ENCODE measurements at places on chromosomes 4 and X. TPM values are rescaled to one million over a fixed set of nuclear protein-coding genes. Genes with fewer than 3 reads are reported as not detected.
A peak's percentile ranks its signal among the peaks of the same experiment; 100 is the strongest.

DNA sequence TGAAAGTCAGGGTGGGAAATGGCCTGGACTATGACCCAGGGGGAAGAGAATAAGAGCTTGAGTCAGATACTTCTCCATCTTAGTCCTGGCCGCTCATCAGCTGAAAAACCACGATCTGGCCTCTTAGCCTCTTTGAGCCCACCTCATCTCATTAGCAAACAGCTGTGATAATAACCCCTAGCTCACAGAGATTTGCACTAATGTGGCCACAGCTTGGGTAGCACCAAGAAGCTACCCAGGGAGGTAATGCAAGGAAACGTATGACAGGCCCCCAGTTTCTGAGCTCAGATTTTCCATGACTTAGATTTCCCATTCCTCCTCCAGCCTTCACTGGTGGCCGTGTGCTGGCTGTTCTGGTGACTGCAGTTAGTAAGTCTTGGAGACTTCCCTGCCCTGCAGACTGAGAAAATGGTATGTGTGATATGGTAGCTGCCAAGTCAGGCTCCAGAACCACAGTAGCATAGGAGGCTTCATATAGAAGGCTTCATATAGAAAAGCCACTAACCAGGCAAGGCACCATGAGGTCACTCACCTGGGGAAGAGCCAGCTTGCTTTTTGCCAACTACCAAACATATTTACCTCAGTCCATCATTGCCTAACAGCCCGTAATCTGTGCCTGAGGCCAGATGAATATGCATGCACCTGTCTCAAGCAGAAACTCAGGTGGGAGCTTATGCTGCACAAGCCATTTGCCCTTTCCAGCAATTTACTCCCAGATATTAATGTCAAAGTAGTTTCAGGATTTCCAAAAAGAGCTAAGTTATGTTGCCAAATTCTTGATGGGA, 51.4 kb upstream of the GABRE start:
- no peak for DNase-seq

Gene DKK2
- total RNA-seq: 0.21 TPM

- no peak for DNase-seq
These were observed 19.2 kb upstream of the RNF4 start for GRCh38 chr4:2449511-2450392.

DNA sequence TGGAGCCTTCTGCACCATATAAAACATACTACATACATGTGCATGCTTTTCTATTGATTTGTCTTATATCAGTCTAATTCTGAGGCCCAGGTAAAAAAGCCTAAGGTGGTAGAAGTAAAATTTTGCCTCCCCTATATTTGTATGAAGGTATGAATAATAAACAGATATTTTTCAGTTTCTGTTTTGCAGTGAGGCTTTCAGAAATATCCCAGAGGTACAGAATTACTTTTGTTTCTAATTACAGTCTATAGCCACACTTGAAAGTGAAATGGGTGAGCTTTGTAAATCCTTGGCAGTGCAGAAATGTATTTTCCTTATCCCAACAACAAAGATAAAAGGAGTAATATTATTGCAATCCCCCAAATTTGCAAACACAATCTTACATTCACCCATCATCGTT, 59.5 kb downstream of the DDX60 start:
- no peak for DNase-seq

DNA sequence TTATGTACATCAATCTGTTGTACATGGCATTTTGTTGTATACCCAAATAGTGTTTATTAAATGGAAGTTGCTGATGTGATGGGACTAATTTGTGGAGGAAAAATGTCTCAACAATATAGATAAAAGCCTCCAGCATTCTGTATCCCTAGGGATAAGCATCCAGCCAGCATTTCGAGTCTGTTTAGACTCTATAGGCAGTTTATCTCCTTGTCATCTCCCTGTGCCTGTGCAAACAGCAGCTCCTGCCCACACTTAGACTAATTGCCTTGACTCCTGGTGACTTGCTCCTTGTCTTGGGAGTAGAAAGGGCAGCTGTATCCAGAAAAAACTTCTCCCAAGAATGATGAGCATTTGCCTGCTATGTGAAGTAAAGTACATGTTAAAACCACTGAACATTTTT, 83.8 kb downstream of the DOCK11 start:
- DNase-seq: no peak

GRCh38 chrX:42720209-42720608, 57.8 kb downstream of the PPP1R2C start:
- no peak for DNase-seq

Gene UBE2A
- total RNA-seq: 38.0 TPM

- DNase-seq: no peak
These were observed 28.7 kb upstream of the MAP3K15 start for GRCh38 chrX:19543951-19544381.

DNA sequence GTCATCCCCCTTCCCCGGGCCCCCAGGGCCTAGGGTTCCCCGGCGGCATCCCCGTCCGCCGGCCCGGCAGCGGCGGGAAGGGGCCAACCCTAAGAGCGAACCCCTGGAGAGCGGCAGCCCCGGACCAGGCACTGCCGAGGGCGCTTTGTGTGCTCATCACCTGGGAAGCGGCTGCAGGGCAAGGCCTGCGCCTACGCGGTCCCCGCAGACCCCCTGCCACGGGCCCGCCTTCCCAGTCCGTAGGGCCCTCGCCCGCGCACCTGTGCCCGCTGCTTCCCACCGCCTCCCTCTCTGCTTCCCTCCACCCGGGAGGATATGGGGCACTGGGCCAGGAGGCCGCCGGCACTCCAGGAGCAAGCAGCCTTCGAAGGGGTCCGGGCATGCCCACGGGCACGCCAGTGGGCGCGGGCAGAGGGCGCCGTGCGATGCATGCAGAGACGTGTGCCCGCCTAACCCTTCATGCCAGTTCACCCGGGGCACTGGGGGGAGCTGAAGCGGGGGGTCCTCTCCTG, 2.6 kb downstream of the FLNA start:
- peak; percentile 24 for DNase-seq

- no peak for DNase-seq
These were observed 403.9 kb upstream of the RPS6KA3 start for GRCh38 chrX:20670611-20671010.

DNA sequence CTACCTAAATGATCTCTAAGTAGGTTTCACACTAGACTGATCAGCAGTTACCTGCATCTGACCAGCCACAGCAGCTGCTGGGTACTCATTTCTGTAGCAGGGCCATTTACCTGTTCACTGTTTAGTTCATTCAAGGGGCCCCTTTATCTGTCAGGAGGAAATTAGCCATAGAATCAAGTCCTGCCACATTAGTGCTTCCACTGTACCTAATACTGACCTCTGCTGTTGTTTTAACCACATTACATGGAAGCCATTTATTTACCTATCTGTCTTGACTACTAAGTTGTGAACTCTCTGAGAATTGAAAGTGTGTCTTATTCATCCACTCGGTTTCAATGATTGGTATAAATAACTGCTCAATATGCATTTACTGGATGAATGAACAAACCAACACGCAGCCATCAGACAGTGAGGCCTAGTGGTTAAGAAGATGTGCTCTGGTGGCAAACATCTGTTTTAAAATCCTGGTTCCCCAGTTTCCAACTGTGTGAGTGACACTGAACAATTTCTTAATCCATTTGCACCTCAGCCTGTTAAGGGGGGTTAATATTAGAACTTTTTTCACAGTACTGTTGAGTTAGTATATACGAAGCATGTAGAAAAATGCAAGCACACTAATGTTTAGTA, 30.0 kb upstream of the ANXA5 start:
- DNase-seq: peak; percentile 79
